ENCODE measurements at places on chromosomes 3 and 15.

GRCh38 chr15:101841656-101842055, 29.7 kb downstream of the OR4F15 start:
- no peak for DNase-seq

DNA sequence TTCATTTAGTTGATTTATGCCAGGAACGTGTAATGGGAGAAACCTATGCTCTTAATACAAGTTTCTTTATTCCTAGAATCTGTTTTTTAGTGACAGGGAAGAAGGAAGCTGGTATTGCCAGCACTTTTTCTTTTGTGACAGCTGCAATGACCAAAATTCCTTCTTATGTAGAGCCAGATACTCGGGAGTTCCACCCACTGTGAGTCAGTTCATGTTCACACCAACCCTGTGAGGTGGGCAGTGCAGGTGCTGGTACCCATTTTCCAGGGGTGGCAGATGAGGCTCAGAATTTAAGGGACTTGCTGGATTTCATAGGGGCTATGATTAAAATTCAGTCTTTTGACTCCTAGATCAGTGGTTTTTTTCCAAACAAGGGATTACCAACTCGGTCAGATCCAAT, 34.7 kb downstream of the OXNAD1 start:
- DNase-seq: no peak

- DNase-seq: no peak
Measured at GRCh38 chr3:61882253-61882652, 320.9 kb downstream of the PTPRG start.

- no peak for DNase-seq
Measured at GRCh38 chr3:165502707-165503106, 306.5 kb upstream of the SLITRK3 start.

DNA sequence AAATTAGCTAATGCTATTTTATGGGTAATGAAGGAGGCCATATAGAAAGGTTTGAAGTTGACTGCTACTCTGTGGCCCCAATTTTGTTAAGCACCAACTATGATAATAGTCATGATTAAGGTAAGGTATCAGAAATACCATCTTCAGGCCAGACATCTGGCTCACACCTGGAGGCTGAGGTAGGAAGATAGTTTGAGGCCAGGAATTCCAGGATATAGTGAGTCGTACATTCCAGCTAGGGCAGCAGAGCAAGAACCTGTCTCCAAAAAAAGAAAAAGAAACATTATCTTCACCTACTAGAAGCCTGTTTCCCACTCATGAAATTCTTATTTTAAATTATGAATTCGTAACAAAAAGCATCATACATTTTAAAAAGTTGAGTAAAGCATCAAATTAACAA, 64.4 kb downstream of the LRRC28 start:
- no peak for DNase-seq

GRCh38 chr3:159910991-159911663, 77.5 kb upstream of the IL12A start:
- no peak for DNase-seq

GRCh38 chr15:40272485-40273056, 10.3 kb downstream of the ANKRD63 start:
- DNase-seq: no peak

- DNase-seq: no peak
Measured at GRCh38 chr15:78012643-78013077, 64.9 kb downstream of the TBC1D2B start.

- no peak for DNase-seq
Measured at GRCh38 chr3:128217702-128218547, 64.6 kb downstream of the EEFSEC start.

DNA sequence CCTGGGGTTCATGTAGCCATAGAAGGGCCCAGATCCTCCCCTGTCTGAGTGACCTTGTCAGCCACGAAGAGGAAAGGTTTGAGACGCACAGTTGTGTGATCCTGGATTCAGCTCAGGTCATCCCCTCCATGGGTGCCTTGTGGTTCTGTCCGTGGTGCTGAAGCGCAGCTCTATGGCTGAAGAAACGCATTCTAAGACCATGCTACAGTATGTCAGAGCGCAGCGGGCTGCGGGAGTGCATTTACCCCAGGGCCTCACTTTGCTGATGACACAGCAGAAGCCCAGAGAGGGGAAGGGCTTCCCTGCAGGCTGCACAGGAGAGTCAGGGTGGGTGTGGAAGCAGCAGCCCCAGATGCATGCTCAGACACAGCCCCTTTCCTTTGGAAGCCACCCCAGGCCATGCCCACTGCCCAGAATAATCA, 68.8 kb upstream of the IQSEC1 start:
- DNase-seq: no peak

DNA sequence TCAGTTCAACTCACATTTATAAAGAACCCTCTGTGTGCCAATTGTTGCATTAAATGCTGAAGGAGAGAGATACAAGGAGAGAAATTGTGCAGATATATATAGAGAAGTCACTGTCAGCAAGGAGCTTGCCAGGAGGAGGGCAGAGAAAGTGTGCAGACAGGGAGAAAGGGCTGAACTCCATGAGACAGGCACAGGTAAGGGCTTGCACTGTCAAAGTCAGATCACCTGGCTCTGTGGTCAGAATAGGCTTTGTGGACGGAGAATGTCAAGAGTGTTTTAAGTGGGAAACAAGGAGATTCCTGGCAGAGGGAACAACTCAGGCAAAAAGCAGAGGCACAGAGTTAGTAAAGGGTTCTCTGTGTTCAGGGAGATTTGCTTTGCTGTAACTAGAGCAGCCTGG, 303.0 kb upstream of the TPRG1 start:
- no peak for DNase-seq

DNA sequence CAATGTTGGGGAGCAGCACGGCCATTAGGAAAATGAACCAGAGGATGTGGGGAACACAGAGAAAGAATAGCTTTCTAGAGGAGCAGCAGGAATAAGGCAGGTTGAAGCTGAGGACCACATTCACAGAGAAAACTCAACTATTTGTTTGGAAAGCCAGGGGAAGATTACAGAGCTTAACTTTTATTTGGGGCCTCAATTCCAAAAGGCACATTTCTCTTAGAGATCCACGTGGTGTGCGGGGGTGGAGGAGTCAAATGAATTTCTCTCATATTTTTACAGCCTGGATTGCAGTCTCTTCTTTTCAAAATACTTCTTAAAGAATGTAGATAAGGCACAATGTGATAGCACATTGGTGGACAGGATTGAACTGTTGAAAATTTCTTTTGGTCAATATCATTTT, 253.7 kb downstream of the ROBO1 start:
- no peak for DNase-seq

- DNase-seq: no peak
Measured at GRCh38 chr15:56736881-56737707, 3.8 kb upstream of the ZNF280D start.

DNA sequence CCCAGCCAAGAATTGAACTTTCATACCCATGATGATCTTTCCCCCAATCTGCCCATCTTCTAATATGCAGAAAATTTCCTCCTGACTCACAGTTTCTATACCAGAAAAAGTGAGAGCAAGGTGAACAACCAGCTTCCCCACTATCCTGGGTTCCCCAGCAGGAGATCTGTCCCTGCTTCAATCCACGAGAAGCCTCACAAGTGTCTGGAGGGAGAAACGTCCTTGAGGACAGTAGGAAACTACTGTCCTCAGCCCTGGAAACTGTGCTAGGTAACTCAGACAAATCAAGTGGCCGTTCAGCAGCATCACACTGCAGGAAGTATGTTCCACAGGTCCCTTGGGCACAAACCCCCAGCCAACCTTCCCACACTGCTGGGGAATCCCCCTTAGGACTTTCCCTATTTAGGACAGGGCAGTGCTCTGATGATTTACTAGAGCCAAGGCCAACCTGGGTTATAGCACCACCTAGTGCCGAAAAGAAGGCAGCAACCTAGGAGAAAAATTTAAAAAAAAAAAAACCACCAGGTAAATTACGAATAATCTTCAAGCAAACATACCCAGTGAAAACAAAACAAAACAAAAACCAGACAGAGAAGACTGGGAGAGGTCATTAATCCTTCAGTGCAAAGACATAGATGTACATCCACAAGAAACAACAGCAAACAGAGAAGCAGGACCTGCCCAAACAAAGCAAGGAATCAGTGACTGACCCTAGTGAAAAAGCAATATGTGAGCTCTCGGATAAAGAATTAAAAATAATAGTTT, 36.0 kb downstream of the MORC1 start:
- peak; percentile 5 for DNase-seq

DNA sequence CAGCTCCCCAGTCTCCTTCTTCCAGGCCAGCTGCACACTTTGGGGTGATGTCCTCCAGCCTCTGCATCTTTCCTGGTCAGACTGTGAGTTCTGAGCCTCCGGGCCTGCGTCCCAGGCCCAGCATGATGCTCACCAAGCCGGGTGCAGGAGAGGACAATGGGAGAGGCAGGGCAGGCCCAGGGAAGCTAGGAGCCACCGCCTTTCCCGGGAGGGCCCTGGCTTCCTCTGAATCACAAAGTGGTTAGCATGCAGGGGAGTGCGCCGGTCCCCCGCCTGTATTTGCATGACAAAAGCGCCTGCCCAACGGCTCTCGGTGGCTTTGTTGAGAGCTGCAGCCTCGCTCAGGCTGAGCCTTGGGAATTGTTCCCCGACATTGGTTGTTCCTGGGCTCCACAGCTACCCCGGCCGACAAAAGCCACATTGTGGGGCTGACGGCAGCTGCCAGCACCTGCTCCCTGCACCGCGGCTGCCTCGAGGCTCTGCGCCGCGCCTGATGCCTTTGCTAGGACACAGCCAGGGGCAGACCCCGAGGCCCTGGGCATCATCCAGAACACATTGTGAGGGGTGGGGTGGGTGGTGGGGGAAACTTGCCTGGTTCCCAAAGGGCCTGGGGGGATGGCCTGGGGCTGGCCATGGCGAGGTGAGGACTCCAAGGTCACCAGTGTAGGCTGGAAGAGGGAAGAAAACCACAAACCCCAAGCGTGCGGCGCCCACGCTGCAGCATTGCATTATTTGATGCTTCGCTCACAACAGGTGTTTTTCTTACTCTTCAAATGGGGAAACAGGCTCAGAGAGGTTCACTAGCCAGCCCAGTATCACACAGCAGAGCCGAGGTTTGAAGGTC, 20.0 kb upstream of the KLF13 start:
- DNase-seq: no peak

DNA sequence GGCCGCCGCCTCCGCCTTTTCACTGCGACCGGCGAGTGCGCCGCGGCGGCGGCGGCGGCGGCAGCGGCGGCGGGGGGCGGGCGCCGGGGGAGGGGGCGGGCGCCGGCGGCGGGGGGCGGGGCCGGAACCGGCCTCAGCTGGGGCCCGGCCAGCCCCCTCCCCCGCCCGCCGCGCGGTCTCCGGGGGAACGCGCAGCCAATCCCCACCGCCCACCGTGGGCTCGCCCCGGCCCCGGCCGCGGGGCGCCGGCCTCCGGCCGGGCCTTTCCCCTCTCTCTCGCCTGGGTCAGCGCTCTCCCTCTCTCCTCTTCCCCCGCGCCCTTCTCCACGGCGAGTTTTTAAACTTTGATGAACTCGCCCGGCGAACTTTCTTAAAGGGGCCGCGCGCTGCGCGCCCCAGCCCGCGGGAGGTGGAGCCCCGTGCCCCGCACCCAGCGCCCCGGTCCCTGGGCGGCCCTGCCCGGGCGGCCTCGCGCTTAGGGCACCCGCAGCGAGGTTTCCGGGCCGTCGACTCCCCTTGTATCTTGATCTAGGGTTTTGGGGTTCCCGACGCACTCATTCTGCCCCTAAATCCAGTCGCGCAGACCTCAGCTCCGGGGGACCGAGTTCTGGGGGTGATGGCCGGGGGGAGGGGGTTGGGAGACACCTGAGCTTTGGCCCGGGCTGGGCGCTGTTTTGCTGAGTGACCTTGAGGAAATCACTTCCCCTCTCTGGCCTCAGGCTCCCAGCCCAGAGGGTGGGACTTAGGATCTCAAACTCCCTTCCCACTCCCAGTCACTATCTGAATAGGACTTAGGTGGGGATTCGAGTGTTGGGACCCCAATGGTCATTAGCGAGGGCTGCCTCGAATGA, at the start of gene RBPMS2:
Gene RBPMS2, minus strand, starts transcription at position 39 of the 851 bp plus-strand sequence. CDS start 270 bp downstream, outside the sequence.
- DNase-seq: peak; percentile 49

DNA sequence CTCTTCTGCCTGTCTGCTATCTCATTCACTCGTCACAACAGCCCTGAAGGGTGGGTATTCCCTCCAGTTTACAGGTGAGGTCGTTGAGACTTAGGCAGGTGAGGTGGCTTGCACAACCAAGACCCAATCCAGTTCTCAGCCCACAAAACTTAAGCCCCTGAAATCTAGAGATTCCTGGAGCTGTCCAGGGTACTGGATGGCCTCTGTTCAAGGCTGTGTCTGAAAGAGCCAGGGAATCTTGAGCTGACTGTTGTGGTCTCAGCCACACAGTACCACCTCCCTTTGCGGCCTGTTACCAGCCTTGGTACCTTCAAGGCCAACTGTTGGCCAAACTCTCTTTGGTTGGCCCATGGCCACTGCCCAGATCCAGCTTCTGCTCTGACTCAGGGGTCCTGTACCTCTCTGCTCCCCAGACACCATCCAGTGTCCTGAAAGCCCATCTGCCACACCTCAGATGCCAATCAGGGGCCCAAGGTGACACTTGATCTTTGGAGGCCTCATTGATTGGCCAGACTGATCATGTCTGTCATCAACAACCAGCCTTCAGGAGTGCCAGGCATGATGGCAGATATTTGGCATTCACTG, 10.9 kb upstream of the FAM107A start:
- no peak for DNase-seq

GRCh38 chr15:75659928-75660645, 12.4 kb downstream of the SNX33 start:
- no peak for DNase-seq

- DNase-seq: no peak
Measured at GRCh38 chr3:35322070-35322469, 317.3 kb upstream of the ARPP21 start.

- DNase-seq: no peak
Measured at GRCh38 chr3:81476692-81477091, 284.8 kb downstream of the GBE1 start.

DNA sequence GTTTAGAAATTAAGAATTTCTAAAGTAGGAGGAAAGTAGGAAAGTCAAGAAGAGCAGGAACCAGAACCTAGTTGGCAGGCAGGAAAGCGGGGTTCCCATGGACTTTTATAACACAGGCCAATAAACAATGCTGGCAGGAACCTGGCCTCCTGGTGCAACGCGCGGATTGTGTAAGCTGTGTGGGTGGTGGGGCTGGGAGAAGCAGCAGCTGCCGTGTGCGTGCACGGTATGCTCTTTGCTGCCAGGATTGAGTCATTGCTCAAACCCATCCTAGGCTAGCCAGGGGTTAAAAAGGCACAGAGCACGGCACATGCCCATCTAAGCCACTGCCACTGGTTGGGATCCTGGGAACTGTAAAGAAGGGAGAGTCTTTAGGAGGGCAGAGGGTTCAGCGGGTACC, 209.9 kb upstream of the RGMA start:
- DNase-seq: no peak

GRCh38 chr3:131704098-131704497, 201.3 kb upstream of the MRPL3 start:
- no peak for DNase-seq

- DNase-seq: no peak
Measured at GRCh38 chr15:91925794-91926193, 72.3 kb downstream of the SLCO3A1 start.

GRCh38 chr3:10816019-10816862, at the start of gene SLC6A11:
TSS of gene SLC6A11 (plus strand) at chr3:10816228. CDS start at chr3:10816266, 38 bp downstream.
- DNase-seq: no peak

DNA sequence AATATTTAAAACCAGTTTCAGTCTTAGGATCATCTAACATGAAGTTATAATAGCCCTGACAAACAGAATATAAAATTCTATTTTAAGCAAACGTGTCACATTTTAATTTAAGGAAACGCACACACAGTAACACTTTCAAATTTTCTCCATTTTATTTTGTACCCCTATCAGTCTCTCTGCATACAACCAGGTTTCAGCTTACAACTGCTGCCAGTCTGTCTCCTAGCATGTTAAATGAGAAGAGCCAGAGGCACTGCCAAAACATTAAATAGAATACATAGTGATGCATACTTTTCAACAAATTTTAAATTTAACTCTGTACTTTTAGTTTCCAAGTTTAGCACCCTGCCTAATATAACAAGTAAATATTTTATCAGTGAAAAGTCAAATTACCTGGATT, 60.8 kb downstream of the UACA start:
- DNase-seq: no peak

All from stimulated activated effector memory CD8-positive, alpha-beta T cell treated with anti-CD3 and anti-CD28 coated beads, Interleukin-12 subunit alpha, Interleukin-12 subunit beta, amount 100 ng/mL, for 72 hours (primary cell).